ENCODE measurements at places on chromosomes 6 and 20.

GRCh38 chr20:53994088-53994487, 76.3 kb downstream of the BCAS1 start:
- DNase-seq = no peak

GRCh38 chr6:128598571-128598970, 78.2 kb upstream of the PTPRK start:
- DNase-seq = no peak

DNA sequence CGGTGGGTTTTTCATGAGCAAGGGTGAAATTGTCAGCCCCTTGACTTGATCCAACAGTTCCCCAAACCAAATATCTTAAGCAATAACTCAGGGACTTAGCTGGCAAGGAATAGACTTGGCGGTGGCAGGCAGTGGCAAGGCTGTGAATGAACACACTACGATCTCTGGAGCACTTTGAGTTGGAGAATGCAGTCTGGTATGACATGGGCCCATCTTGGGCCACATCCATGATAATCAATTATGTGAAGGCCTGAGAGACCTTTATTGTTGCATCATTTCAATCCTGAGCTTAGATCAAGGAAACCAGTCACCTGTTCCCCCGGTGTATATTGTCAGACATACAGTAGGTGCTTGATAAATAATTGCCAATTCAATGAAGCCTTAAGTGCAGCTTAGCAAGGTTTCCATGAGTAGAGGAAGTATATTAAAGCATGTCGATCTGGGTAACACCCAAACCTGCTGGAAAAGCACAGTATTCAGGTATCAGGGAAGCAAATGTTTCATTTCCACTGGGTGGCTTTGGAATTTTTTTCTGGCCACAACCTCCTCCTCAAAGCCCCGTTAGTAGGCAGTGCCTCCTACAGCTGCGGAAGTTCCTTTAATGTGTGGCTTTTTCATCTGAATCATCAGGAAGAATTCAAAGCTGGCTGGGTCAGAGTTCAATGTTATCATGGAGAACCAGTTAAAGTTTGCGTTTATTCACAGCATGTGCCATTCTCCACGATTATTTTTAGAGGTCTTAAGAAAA, 10.2 kb downstream of the CASS4 start:
- no peak for DNase-seq

GRCh38 chr6:73516514-73517489, 4.0 kb downstream of the EEF1A1 start:
- DNase-seq = no peak

DNA sequence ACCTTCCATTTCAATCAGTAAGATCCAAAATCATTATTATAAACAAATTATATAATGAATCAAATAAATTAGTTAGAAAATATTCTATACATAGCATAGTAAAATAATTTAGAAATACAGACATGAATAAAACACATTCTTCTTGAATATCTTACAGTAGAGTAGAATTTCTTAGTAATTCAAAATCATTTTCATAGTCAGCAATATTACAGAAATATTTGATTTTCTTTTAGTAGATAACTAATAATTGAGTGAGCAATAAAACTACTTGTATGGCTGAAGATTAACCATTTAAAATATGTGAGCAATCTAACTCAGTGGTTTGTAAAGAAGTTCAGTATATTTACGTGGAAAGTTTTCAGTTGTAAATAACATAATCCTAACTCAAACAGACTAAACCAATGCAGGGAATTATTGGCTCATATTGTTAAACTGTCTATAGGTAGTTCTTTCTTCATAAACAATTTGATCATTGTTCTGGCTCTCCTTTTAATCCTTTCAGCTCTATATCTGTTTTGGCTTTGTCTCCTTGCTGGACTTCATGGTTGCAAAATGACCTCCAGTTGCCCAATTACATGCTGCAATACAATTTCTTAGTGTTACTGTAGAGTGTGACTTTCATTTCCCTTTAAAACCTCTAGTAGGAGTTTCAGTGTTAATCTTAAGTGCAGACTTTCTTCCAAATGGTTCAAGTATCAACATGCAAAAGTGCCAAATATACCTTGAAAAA, 307.5 kb downstream of the EYS start:
- no peak for DNase-seq

GRCh38 chr6:143607974-143608373, 69.8 kb upstream of the PHACTR2 start:
- no peak for DNase-seq

DNA sequence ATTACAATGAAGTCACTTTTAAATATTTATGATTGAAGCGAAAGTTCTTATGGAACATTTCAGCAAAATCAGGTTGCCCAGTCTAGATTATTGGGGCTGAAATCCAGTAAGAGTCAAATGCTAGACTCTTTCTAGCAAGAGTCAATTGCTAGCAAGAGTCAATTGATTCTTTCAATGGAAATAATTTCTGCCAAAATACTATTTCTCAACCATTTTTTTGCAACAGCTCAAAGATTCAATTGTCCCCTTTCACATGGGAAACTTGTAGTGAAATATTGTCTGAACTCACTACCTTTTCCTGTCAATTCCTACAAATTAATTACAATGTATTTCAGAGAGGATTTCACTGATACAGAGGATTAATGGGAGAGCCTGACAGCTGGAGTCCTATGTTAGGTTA, 78.3 kb downstream of the MAP7 start:
- DNase-seq = no peak

DNA sequence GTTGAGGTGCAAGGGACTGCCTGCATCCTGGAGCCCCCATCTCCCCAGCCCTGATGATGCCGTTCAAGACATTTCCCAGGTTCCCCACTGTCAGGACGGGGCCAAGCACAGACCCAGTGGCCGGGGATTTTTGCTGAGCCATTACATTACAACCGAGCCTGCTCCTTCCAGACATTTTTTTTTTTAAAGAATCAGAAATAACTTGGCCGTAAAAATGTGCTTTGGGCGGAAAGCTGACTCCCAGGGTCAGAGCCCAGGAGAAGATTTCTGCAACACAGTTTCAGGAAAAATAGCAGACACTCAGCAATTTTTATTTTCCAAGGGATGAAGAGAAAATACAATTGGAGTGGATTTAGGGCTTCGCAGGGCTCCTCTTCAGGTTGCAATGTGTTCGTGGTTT, 87.9 kb downstream of the LRFN2 start:
- no peak for DNase-seq

DNA sequence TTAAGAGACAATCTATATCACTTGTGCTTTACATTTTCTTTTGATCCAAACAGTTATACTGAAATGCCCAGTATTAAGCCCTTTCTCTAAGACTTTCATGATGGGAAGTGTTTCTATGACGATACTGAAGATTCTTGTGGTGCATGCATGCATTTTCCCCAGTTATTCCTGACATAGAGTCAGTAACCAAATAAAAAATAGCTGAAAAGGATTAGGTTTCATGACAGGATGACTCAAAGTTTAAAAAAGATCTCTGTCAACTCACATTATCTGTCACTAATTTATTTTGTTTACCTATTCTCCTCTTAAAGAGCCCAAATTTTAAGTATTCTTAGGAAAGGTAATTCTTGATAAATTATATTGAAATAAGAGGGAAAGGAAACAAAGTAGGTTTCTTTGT, 98.4 kb downstream of the SESN1 start:
- no peak for DNase-seq

- DNase-seq = no peak
Observed at GRCh38 chr20:48278961-48279481, 493.7 kb upstream of the SULF2 start.

- no peak for DNase-seq
Observed at GRCh38 chr6:88650029-88650619, 313.3 kb downstream of the RNGTT start.

DNA sequence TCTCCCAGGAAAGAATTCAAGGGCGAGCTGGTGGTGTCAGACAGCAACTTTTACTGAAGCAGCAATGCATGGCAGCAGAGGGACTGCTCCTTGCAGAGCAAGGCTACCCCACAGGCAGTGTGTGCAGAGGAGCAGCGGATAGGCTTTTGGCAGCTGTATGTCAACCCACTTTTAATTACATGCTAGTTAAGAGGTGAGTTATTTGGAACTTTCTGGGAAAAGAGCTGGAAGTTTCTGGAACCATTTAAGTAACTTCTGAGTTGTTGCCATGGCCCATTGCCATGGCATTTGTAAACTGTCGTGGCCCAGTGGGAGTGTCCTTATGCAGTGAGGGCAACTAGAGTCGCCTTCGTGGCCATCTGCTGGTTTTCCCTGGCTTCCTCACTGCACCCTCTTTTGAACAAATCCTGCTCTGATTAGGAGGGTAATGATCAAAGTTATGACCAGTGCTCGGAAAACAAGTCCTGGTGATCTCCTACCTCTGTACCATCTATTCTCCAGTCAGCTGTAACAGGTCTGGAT, 34.0 kb downstream of the BPIFB4 start:
- no peak for DNase-seq

GRCh38 chr6:130882370-130882769, 55.2 kb downstream of the SMLR1 start:
- no peak for DNase-seq

GRCh38 chr6:106560996-106561685, 68.2 kb downstream of the RTN4IP1 start:
- no peak for DNase-seq

DNA sequence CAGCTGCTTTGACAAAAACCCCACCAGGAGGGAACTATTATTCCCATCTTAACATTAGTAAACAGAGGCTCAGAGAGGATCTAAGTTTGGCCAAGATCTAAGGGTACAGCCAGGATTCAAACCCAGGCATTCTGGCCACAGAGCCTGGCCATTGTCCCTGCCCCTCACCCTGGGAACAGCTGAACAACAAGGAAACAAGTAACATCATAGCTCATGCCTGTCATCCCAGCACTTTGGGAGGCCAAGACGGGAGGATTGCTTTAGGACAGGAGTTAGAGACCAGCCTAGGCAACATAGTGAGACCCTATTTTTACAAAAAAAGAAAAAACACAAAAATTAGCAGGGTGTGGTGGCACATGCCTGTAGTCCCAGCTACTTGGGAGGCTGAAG, 27.5 kb downstream of the TOX2 start:
- no peak for DNase-seq

DNA sequence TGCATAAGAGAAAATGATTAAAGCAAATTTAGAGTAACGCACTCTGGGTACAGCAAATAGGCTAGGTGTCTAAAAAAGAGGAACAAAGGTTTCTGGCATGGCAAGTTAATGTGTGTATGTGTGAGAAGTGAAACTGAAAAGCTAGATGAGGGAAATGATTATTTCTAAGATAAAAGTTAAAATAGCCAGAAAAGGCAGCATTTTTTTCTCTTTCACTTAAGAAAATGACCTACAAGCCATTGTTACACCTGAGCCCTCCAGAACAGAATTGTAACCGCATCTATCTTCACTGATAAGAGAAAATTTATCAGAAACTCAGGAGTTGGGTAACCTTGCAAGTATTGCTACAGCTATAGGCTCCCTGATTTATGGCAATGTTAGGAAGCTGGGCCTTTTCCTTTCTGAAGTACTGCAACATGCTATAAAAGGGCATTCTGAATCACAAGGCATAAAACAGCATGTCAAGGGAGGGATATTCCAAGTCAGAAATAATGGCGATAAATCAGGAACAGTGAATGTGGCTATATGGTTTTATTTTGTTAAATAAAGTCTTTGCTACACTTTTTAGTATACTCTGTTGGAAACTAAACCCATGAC, 395.3 kb downstream of the TBC1D32 start:
- DNase-seq = peak; percentile 0

DNA sequence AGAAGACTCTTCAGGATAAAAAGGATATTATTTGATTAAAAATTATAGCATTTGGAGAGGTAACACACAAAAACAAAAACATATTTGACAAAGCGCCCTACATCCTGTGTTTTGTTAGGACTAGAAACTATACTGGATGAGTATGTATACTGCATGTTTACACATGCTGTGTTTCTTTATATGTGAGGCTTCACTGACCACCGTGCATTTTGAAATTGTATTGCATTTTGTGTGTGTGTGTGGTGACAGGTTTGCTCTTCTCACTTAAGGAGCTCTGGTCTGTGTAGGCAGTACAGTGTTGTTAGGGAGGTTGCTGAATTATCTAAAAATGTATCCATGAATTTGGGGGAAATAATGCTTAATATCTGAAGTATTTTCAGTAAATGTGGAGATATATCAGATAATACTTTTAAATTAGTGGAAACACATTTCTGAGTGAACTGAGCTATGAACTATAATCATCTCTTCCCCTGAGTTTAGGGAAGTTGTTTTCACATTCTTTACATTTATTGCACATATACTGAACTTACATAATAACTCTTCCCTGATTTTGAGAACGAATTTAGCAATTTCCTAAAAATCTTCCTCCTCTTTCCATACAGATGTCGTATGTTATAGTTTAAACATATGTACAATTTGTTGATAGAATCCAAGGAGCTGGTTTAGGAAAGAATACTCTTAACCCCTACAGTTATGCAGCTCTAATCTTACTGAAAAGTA, 43.3 kb downstream of the TMEM170B start:
- DNase-seq = no peak

GRCh38 chr6:159163901-159164370, 5.3 kb upstream of the FNDC1 start:
- DNase-seq = no peak

DNA sequence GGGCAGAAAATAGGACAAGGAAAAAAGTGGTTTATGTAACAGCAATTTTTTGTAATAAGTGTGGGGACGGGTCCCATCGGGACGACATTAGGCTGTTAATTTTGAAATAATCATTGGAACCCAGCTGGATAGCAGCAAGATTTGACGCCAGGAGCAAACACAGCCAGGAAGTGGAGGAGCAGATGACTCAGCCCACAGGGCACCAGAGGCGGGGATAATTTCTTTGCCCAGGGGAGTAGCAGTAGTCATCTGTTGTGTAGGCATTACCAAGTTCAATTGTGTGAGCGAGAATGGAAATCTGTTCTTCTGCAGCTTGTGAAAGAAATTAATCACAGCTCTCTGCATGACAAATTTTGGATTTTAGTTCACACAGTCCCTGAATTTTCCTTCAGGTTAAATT, 22.6 kb upstream of the RIN2 start:
- DNase-seq = no peak

GRCh38 chr6:78835817-78836216, 31.5 kb upstream of the IRAK1BP1 start:
- no peak for DNase-seq

- DNase-seq = no peak
Observed at GRCh38 chr6:88670369-88670768, 293.0 kb downstream of the RNGTT start.

DNA sequence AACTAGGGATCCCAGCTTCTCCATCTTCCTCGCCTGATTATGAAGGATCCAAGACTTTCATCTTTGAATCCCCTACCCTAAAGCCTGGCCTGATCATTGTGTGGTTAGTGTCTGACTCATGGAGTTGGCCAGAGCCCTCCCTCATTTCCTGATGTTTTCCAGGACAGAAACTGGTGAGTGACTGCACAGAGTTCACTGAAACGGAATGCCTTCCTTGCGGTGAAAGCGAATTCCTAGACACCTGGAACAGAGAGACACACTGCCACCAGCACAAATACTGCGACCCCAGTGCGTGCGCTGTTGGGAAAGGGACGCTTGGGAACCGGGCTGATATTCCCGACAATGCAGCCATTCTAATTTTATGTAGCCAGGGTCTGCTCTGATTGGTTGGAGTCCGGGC, 4.0 kb downstream of the CD40 start:
- DNase-seq = no peak

DNA sequence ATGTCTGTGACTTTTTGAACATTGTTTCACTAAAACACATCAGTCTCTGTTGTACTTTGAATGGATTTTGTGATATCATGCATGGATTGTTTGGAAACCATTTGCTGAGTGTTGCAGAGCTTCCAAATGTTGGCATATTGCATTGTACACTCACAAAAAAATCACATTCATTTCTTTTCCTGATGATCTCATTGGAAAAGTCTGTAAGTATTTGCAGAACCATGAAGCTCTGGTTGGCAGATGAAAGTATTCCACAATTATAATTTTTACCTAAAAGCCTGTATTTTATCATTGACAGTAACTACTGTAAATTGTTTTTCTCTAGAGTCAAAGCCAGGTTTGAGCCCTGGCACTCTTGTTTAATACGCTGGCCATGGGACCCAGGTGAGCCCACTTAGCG, 42.1 kb downstream of the VAPB start:
- no peak for DNase-seq

Data from CD4-positive, alpha-beta T cell treated with Interleukin-4 for 4 hours (primary cell).